MCF 10A (cell line): ENCODE measurements at places on chromosomes 2 and 18. TPM values are rescaled to one million over a fixed set of nuclear protein-coding genes. Genes with fewer than 3 reads are reported as not detected.
A peak's percentile ranks its signal among the peaks of the same experiment; 100 is the strongest.

REG3A gene
- total RNA-seq = not detected in 2 replicates

GMPPA gene
- 70.7 and 80.2 TPM in 2 replicates for total RNA-seq

SLC11A1 gene
- total RNA-seq = 0.09 and 0.32 TPM in 2 replicates

DPYSL5 gene
- total RNA-seq = not detected in 2 replicates

TIA1 gene
- total RNA-seq = 75.7 and 83.9 TPM in 2 replicates

GRCh38 chr2:30708491-30709290 lies 98.6 kb downstream of the CAPN13 start:
- H3K27me3 ChIP-seq = no peaks in the 10 kb centered on the region
- H3K4me3 ChIP-seq = no peak overlapping the region
- H3K4me1 ChIP-seq = peaks cover 9% of the 10 kb centered on the region
- H3K36me3 ChIP-seq = no peaks in the 10 kb centered on the region
- no peak overlapping the region for H3K27ac ChIP-seq

DNA sequence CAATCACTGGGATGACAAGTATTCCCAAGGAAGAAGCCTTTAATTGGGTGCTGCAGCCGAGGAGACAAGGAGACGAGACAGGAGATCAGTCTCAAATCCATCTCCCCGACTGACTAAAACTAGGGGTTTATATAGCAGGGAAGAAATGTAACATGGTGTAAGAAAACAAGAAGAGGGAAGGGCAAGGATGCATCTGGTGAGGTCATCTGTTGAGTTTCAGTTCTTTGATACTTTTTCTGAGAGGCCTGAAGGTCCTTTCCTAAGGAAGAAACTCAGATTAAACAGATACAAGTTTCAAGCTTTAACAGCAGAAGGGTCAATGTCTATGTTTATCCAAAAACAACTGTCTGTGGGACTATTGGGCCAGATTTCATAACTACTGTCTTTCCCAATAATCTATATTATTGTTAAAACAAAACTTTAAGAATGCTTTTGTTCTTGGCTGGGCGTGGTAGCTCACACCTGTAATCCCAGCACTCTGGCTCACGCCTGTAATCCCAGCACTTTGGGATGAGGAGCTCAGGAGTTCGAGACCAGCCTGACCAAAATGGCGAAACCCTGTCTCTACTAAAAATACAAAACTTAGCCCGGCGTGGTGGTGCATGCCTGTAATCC lies 2.5 kb upstream of the PDCL3 start:
- H3K4me3 ChIP-seq = no peak overlapping the region
- peaks cover 14% of the 10 kb centered on the region for H3K36me3 ChIP-seq
- no peaks in the 10 kb centered on the region for H3K4me1 ChIP-seq
- H3K27ac ChIP-seq = no peak overlapping the region

GRCh38 chr2:19225126-19225525 lies 133.3 kb downstream of the OSR1 start:
- no peak for DNase-seq
- H3K4me1 ChIP-seq = peaks cover 33% of the 10 kb centered on the region
- H3K27ac ChIP-seq = no peak overlapping the region
- no peak overlapping the region for H3K4me3 ChIP-seq
- no peaks in the 10 kb centered on the region for H3K27me3 ChIP-seq

- no peak overlapping the region for H3K27ac ChIP-seq
- no peaks in the 10 kb centered on the region for H3K4me1 ChIP-seq
- H3K27me3 ChIP-seq = no peaks in the 10 kb centered on the region
These were observed 37.2 kb downstream of the BOLA3 start for GRCh38 chr2:74110537-74110936.

- H3K36me3 ChIP-seq = no peaks in the 10 kb centered on the region
- no peak overlapping the region for H3K4me3 ChIP-seq
- no peak overlapping the region for H3K27ac ChIP-seq
These were observed 96.0 kb downstream of the SOS1 start for GRCh38 chr2:39024833-39025232.

GRCh38 chr18:45820106-45820745 lies 5.2 kb upstream of the SIGLEC15 start:
- no peak overlapping the region for H3K4me3 ChIP-seq
- no peaks in the 10 kb centered on the region for H3K4me1 ChIP-seq
- H3K36me3 ChIP-seq = no peaks in the 10 kb centered on the region

- DNase-seq = no peak
- H3K27ac ChIP-seq = no peak overlapping the region
- no peaks in the 10 kb centered on the region for H3K27me3 ChIP-seq
- H3K4me1 ChIP-seq = no peaks in the 10 kb centered on the region
- no peaks in the 10 kb centered on the region for H3K36me3 ChIP-seq
These were observed 258.4 kb downstream of the MEIS1 start for GRCh38 chr2:66693076-66693965.

- no peak overlapping the region for H3K4me3 ChIP-seq
- no peaks in the 10 kb centered on the region for H3K27me3 ChIP-seq
- H3K27ac ChIP-seq = no peak overlapping the region
These were observed 46.3 kb downstream of the ANKRD12 start for GRCh38 chr18:9182852-9183399.

DNA sequence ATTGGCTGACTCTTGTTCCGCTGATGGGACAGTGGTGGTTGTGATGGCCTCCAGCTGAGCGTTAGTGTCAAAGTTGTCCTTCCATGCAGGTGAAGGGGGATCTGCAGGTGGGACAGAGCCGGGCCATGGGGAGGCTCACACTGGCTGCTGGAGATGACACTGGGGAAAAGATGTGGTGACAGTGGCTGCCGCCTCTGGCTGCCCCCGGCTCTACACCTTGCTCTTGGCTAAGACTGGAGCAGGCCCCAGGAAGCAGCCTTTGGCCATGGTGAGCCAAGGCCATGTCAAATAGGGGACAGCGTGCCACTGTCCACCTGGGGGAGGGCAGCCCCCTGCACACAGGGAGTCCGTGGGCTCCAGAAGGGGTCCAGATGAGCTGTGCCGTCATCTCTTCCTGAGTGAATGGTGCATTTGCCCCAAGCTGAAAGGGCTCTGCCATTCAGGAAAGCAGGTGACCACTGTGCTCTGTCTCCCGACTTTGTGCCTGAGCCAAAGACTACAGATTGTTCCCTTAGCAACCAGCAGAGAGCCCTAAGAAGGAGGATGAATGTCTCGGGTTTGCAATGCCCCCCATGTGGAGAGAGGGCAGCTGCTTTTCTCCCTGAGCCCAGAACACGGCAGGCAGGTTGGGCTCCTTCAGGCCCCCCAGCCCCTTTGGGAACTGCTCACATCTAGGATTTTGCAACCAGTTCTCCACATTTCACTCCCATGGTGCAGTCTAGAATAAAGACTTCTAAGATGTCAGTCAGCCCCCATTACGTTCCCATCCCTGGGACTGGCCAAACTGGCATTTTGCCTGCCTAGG lies 79.1 kb upstream of the BCL2L11 start:
- H3K27ac ChIP-seq = no peak overlapping the region
- H3K4me1 ChIP-seq = no peaks in the 10 kb centered on the region
- no peak overlapping the region for H3K4me3 ChIP-seq
- peaks cover 69% of the 10 kb centered on the region for H3K27me3 ChIP-seq
- no peak for DNase-seq

DNA sequence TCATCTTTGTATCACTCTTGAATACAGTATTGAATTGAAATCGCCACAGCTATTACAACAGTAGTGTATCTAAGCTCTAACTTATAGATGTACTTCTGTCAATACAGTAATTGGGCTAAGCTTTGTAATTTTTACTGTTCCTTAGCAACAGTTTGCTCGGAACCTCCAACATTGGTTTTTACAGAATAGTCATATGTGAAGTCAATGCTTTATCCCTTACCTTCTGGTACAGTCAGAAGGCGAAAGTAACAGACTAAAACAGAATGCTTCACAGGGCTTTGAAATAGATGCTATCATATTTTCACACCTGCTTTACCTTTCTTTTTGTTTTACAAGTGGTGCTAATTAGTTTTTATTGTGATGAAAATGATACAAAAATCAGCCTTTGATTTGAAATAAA lies 46.9 kb upstream of the CYP20A1 start:
- no peaks in the 10 kb centered on the region for H3K4me1 ChIP-seq

- no peak for DNase-seq
- peaks cover 6% of the 10 kb centered on the region for H3K4me1 ChIP-seq
- peaks cover 7% of the 10 kb centered on the region for H3K36me3 ChIP-seq
- no peaks in the 10 kb centered on the region for H3K27me3 ChIP-seq
These were observed 29.6 kb downstream of the LBH start for GRCh38 chr2:30260941-30261340.

GRCh38 chr2:15119722-15120175 lies 441.4 kb downstream of the NBAS start:
- H3K27me3 ChIP-seq = no peaks in the 10 kb centered on the region
- DNase-seq = no peak
- no peaks in the 10 kb centered on the region for H3K4me1 ChIP-seq
- no peak overlapping the region for H3K27ac ChIP-seq
- no peak overlapping the region for H3K4me3 ChIP-seq

DNA sequence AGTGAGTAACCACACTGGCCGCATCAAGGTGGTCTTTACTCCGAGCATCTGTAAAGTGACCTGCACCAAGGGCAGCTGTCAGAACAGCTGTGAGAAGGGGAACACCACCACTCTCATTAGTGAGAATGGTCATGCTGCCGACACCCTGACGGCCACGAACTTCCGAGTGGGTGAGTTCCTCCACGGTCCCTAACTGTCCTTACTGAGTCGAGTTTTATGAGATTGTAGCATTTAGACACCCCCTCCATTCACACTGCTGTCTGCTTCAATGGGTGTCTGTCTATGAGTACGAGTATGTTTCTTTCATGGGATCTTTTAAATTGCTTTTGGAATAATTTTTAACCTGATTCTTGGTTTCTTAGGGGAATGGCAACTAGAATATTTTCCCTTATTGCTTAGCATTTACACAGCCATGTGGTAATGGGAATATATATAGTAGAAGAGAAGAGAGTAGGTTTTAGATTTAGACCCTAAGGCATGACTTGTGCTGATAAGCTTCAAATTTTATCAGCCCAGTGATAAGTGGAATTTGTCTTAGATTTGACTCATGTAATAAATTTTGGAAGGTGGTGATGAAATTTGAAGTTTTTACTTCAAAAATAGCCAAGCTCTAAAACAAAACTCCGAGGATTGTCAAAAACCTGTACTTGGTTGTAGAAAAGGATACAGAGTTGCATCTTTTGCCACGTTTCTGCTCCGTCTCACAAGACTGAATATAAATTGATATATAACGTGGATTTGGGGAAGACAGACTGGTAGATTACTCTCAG lies 188.2 kb downstream of the LTBP1 start:
- DNase-seq = peak; percentile 52
- H3K27ac ChIP-seq = peak overlapping the region; percentile 93
- no peaks in the 10 kb centered on the region for H3K27me3 ChIP-seq
- H3K4me1 ChIP-seq = peaks cover 48% of the 10 kb centered on the region
- peak overlapping the region; percentile 91 for H3K4me3 ChIP-seq
- no peaks in the 10 kb centered on the region for H3K36me3 ChIP-seq
